Hematopoietic multipotent progenitor cell treated with erythropoietin and hydrocortisone succinate and interleukin-3 and kit ligand, for 15 days (in vitro differentiated cells): ENCODE measurements at places on chromosomes 11 and 22.

DNA sequence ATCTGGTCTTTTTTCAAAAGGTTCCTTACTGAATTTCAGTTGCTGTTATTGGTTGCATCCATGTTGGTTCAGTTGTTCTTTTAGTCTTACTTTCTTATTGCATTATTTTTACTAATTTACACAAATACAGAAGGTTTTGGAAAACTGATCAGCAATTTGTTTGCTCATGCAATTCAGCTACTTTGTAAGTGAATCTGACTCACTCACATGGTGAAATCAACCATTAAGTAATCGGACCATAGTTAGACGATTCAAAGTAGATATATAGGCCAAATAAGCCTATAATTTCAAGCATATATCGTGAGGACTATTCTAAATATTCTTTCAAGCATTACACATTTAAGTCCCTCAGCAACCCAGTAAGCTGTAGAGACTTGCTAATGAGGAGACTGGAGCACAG, 41.7 kb downstream of the CCDC83 start:
- DNase-seq = no peak

DNA sequence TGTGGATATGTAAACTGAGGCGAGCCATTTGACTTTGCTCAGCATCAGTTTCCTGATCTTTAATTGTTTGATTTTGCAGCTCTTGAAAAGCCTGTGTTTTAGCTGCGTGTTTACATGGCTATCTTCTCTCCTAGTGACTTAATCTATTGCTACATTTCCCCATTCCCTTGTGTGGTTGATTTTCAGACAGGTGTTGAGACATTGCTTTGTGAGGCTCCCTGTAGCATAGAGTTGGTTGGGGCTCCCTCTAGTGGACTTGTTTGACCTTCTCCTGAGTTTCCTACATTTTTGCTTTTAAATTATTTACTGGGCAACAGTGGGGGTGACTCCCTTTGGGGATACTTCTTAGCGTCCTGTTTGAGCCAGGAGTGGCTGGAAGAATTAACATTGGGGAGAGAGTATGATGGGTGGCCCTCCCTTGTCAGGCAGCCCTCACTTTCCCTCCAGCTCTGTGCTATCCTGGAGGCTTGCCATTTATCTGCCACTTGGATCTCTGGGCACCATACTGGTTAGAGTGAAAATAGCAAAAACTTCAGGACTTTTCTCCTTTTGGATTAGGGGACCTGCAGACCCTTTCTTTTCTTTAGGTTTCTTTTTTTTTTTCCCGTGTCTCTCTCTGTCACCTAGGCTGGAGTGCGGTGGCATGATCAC, 9.2 kb upstream of the CBL start:
- peak; percentile 81 for DNase-seq

DNA sequence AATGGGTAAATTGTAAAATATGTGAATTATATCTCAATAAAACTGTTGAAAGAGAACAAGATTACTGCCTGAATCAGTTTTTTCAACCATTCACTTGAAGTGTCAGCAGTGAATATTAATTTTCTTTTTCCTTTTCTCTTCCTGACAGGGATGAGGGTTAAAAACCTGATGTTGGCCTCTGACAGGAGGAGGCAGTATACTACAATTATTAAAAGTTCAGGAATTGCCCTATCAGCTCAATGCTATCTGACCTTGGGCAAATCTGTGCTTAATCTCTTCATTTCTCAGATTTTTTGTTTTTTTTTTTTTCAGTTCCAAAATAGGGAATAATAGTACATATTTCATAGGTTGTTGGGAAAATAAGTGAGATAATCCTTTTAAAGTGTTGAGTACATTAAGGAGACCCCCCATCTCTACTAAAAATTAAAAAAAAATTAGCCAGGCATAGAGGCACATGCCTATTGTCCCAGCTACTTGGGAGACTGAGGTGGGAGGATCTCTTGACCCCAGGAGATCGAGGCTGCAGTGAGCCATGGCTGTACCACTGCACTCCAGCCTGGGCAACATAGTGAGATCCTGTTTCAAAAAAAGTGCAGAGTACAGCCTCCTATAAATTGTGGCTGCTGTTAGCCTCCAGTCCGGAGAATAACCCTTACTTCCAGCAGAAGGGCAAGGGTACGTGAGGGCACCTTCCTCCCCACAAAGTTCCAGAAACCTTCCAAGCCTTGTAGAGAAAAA, 48.8 kb downstream of the TRIM44 start:
- DNase-seq = no peak

GRCh38 chr11:218815-219593, 11.5 kb downstream of the RIC8A start:
- DNase-seq = no peak

- DNase-seq = no peak
Measured at GRCh38 chr11:2521081-2521732, 76.4 kb downstream of the KCNQ1 start.

- DNase-seq = no peak
Measured at GRCh38 chr11:134391656-134392055, 20.4 kb downstream of the B3GAT1 start.

DNA sequence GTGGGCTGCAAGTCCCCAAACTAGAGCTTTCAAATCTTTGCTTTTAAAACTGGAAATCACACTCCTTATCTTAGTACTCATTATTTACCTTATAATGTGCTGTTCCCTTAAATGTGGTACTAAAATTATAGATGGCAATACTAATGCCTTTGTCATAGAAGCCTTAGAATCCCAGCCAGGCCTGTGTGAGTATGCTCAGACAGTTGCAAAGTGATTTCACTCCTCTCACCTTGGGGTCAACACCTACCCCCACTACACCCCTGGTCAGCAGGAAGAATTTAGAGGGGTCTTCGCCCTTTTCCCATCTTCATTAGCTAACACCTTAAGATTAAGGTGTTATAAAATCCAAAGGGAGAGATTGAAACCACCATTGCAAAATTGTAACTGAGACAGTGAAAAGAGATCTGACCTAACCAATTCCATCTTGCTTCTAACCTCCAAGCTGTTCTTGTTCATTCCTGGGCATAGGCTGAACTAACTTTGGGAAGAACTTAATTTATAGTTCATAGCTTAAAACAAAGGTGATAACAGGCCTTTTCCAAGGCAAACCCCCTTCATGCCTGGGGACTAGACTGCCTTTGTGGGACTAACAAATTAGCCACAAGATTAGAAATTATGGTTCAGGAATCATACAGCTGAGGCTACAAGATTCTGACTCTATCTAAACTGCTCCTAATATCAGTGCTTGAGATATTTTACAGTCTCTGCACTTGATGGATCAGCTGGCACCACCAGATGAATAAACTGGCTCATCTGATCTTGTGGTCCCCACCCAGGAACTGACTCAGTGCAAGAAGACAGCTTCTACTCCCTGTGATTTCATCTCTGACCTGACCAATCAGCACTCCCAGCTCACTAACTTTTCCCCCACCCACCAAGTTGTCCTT, 10.4 kb upstream of the MRPL17 start:
- no peak for DNase-seq
